ENCODE measurements at places on chromosomes 5 and 9.
A peak's percentile ranks its signal among the peaks of the same experiment; 100 is the strongest.

GRCh38 chr5:159061179-159061796, 38.4 kb downstream of the EBF1 start:
- peak; percentile 79 for DNase-seq

GRCh38 chr5:132677191-132677590, 3.4 kb downstream of the IL4 start:
- DNase-seq: peak; percentile 97

GRCh38 chr5:173411791-173412555, 83.8 kb upstream of the STC2 start:
- DNase-seq: no peak

GRCh38 chr9:5459289-5459829, 9.0 kb downstream of the CD274 start:
- DNase-seq: no peak

DNA sequence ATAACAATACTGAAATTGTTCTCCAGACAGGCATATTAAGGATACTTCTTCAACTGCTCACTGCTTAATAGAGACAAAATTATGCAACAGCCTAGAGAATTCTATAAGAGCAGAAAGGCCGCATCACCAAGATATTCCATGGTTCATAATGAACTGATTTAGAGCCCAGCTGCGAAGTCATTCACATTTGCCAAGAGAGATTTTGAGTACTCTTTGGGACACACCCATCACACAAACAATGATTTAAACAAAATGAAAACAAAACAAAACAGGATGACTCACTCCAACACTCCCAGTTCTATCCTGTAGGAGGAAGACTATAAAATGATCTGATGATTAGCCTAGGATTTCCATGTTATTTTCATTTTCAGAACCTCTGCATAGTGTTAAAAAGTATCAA, 145.7 kb upstream of the GNA14 start:
- DNase-seq: peak; percentile 64

DNA sequence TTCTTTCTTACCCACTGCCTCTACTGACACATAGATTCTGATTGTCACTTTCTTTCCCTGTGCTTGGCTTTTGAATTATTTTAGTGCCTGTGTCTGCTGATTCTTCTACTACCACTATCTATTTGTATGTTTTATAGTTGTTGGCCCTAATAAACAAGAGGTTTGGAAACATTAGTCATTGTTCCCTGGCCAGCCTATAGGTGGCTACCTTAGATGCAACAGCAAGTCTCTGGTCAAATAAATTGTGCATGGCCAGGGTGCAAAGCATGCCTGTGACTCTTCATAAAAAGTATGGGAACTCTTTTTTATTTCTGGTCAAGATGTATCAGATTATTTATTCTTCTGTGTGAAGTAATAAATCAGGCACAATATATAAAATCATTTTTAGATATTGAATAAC, 124.4 kb downstream of the PLK2 start:
- peak; percentile 43 for DNase-seq

DNA sequence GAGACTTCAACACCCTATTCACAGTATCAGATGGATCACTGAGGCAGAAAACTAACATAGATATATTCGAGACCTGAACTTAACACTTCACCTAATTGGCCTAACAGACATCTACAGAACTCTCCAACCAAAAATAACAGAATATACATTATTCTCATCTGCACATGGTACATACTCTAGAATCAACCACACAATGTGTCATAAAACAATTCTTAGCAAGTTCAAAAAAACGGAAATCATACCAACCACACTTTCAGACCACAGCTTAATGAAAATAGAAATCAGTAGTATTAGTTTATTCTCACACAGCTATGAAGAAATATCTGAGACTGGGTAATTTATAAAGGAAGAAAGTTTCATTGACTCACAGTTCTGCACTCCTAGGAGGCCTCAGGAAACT, 387.9 kb downstream of the DEPDC1B start:
- DNase-seq: no peak

DNA sequence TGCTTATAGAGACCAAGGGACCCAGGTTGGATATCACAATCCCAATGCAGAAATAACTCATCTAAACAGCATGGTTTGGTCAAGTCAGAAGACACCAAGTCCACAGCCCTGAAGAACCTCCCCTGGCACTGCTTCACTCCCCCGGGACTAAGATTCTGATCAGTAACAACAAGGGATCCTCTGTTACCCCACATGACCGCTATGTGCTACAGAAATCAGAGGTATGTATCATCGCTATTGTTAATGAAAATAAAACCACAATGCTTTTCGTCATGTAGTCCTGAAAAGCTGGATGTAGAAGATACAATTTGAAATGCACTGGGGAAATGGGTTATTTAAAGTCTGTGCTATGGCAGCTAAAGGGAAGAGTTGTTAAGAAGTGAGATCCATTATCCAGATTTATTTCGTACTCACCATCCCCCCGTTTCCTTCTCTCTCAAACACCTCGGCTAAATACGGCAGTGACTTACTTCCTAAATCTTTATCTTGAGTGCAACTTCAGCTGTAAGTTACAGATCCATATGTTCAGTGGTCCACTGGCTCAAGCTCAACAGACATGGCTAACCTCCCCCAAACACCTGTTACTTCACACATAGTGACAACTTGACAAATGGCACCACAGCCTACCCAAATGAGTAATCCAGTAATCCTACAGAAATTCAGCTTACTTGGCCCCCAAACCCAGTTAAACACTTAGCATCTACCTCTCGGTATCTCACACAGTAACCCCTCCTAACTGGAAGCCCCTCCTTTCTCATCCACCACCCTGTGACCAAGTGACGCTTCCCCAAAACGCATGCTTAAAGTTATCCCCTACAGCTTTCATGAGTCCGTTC, 129.2 kb downstream of the MYO10 start:
- DNase-seq: no peak

DNA sequence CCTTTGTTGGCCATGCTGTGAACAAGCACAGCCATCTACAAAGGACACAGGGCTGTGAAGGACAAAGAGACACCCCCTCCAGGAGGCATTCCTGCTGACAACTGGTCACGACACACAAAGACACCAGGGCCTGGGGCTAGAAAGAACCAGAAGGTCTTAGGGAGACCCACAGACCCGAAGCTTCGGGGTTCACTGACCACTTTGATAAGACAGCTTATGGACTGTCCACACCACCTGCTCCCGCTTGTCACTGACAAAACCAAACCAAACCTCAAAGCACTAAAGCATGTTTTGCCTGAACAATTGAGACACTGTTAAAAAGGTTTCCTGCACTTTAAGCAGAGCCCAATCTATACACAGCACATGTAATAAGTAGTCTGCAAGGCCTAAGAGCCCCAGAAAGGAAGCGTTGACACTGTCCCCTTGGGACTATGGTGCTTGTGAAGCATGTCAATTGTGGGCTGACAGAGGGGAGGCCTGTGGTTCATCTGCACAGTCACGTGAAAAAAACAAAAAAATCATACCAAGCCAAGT, 185.0 kb downstream of the GAPVD1 start:
- DNase-seq: no peak

DNA sequence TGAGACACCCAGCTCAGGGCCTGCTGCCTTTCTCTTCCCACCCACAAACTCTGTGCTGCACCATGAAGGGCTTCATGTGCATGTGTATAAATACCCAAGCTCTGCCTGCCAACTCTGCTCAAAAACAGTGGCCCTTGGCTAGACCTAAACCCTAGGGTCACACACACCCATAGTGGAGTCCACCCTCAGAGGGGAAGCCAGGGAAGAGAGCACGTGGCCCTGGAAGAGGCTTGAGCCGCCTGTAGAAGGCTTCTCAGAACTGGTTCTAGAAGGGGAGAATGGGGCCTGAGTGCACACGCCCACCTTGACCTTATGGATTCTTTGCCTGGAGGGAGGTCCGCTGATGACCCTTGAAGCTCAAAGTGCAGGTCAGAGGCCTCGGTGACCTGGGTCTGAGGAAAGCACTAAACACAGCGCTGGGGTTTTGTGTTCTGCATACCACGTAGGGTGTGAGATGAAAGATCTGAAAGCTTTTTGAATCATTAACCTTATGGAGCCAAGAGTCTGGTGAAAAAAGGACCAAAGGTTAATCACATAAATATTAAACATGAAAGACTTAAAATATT, 60.6 kb downstream of the CYFIP2 start:
- DNase-seq: no peak

GRCh38 chr5:6194906-6195612, 183.3 kb downstream of the MED10 start:
- DNase-seq: no peak

DNA sequence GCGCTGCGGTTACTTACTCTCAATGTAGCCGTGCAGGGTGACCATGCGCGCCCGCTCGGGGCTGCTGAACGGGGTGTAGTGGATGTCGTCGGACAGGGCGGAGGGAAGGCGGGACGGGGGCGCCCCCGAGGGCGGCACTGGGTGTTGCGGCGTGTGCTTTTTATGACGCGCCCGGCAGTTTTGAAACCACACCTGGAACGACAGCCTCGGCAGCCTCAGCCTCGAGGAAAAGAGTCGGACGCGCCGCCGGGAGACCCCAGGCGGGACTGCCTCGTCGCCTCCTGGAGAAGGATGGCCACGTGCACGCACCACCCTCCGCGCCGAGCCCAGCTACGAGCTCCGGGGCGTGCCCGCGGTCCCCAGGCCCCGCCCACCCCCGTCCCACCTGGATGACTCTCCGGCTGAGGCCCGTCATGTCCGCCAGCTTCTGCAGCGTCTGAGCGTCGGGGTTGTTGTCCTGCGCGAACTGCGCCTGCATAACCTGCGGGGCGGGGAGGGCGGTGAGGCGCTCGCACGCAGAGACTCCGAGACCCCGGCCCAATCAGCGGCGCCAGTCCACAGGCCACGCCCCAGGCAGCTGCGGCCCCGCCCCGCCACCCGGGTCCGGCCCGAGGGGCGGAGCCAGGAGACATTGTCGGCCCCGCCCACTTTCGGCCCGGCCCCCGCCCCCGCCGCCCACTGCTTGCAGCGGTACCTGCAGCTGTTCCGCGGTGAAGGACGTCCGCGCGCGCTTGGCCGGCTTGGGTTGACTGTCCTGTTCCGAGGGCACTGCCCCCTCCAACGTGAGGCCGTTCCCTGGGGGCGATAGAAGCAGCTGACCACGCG, 15.0 kb downstream of the LHX6 start:
- peak; percentile 24 for DNase-seq

- DNase-seq: peak; percentile 24
These were observed 20.6 kb upstream of the COL5A1 start for GRCh38 chr9:134620751-134621557.

DNA sequence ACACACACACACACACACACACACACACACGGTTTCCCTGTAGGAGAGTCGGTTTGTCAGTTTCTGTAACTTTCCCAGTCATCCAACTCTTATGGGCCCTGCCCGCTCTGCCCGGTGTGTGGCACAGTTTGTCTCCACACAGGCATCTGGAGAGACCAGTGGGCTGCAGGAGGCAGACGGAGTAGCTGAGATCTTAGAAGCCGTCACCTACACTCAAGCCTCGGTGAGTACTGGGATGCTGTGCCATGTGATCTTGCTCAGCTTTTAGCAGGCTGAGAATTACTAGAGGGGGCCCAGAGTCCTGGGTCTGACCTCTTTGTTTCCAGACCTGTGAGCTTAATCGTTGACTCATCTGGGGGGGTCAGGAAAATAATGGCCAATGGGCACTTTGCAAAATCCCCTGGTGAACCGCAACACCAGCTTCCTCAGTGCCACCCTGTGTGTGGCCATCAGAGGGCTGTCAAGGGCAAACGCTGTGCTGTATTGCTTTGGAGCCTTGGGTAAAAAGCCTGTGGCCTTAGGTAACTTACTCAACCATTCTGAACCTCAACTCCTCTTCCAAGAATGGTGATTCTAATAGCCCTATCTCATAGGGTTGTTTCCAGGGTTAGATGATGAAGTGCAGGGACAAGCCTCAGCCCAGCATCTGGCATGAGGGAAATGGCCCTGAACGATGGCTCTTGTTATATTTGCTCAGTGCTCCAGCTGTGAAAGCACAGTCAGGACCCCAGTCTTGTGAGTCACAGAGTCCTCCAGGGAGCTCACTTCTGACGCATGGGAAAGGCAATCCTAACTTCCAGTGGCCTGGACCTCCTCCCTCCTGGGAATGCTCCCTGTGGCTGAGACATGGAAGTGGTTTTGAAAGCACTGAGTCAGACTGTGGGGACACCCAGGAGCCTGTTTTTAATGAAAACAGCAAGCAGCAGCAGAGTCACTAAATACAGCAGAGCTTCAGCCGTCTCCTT, 45.6 kb downstream of the COL15A1 start:
- peak; percentile 99 for DNase-seq

DNA sequence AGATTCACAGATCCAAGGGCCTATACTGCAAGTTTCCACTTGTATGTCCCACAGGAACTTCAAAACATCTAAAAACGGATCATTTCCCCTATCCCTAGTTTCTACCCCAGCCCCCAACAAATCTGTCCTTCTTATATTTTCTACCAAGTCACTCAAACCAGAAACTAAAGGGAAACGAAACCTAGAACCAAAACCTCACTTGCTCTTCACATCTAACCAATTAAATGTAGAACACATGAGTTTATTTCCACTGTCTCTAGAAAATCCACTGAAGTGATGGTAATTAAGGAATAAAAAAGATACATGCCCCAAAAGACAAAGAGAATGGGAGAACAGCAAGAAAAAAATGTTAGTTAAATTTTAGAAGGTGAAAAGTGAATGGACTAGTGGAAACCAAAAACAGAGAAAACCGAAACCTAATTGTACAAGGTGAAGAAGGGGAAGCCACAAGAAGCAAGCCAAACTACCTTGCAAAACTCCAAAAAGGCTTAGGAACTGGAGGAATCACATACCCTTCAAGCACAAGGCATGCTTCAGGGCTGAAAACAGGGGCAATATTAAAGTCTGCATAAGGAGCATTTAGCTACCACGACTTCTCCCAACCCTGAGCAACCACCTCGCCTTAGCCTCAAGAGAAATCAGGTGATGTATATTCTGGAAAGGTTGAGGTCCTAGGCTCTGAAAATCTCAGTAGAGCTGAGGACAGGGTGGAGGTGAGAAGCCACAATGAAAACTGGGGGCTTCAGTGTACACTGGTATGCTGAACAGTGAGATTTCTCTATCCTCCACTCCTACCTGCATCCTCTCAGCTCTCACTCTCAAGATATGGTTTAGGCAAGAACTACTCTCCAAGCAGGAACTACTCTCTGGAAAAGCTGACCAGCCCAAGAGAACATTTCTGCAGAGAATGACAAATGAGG, 11.1 kb downstream of the SMU1 start:
- DNase-seq: no peak

- DNase-seq: no peak
These were observed 107.0 kb upstream of the MVB12B start for GRCh38 chr9:126219648-126220063.

- no peak for DNase-seq
These were observed 9.0 kb downstream of the RFX3 start for GRCh38 chr9:3516667-3517330.

- DNase-seq: no peak
These were observed 28.1 kb downstream of the IL7R start for GRCh38 chr5:35884773-35885172.

DNA sequence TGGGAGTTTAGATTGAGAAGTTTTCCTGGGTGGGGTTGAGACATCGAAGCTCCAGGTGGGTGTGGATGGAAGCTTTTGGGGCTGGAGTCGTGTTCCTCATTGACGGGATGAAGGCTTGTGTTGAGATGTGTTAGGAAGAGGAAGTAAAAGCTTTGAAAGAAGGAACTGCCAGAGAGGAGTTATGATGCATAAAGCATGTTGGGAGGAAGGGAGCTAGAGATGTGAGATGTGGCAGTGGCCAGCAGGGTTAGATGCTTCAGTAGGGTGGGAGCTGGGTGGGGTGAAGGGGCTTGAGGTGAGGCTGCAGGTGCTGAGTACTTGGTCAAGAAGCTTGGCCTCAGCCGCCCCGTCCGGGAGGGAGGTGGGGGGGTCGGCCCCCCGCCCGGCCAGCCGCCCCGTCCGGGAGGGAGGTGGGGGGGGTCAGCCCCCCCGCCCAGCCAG, 56.7 kb downstream of the HSPA4 start:
- peak; percentile 20 for DNase-seq

Data from ELR (cell line).